ENCODE measurements at places on chromosomes 11 and 22.

DNA sequence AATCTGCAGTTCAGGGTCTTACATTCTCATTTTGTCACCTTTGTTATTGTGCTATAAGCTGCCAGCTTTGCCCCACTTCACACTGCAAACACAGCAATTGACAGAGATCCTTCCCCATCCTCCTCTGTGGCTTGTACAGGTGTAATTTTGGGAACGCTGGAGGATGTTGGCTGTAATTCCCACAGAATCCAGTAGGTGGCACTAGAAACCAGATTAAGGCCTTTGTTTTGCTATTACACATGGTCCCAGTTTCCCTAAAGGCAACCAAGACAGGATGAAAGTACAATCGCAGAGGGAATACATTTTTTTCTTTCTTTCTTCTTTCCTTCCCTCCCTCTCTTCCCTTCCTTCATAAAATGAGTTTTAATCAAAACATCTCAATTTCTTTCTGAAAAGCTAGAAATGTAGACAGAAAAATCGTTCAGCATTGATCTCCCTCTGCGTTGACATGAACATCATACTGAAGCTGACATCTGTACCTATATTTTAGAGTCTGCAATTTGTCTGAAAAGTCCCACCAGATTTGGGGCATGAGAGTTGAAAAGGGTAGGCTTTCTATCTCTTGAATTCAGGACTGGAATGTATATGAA is 21.3 kb upstream of the NELL1 start:
- DNase-seq: no peak

DNA sequence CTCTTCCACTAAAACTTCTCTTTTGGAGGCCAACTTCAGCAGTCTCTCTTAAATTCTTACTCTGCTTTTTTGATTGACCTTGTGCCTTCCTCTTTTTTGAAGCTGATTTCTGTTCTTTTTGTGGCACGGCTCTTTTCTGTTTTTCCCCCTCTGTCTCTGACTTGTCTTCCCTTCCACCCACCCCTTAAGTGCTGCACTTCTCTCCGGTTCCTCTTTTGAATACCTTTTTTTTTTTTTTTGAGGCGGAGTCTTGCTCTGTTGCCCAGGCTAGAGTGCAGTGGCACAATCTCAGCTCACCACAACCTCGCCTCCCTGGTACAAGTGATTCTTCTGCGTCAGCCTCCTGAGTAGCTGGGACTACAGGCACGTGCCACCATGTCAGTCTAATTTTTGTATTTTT is 211.9 kb downstream of the BLID start:
- no peak for DNase-seq

- no peak for DNase-seq
Observed at GRCh38 chr11:69864686-69865661, 45.8 kb upstream of the FGF3 start.

DNA sequence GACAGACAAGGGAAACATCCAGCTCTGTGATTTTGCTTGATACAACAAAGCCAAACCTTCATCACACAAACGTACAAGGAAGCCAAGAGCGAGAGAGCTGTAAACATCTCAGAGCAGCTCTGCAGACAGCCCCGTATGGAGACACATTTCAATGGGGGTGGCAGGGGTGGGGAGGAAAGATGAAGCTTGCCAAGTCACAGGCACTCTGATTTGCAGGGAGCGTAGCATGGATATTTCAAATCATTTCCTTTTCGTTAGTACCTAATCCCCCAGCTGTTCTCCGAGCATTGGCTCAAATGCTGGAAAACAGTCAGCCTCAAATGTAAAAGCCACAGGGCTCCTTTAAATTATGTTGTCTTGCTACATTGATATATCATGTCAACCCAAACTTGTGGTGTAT is 458.9 kb upstream of the CADM1 start:
- no peak for DNase-seq

- no peak for DNase-seq
Observed at GRCh38 chr11:30422447-30423278, 99.8 kb downstream of the ARL14EP start.

DNA sequence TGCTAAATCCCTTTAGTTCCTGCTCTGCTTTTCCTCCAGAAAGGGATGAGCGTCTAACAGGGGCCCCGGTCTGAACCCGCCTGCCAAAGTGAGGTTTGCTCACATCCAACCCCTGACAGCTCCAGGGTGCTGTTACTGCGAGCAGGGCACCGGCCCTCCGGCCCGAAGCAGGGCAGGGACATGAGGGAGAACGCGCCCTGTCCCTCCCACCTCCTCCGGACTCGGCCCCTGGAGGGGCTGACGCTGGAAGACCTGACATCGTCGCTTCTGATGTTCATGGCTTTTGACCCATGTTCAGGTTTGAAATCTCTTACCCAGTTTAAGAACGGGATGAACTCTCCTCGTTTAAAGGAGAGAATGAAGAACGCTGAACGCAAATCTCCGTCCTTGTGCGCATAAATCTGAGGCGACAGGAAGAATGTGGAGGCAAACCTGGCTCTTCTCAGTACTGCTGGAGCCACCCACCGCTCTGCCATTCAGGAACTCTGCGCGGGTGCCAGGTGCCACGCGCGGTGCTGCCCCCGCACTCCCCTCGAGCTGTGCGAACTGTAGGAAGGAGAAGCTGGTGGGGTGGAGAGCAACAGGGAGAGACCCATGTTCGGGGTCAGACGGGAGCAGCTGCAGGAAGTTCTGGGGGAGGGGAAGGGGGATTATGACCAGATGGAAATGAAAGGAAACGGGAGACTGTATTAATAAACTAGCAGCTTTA is 826 bp upstream of the EEF1G start:
- DNase-seq: peak; percentile 81

DNA sequence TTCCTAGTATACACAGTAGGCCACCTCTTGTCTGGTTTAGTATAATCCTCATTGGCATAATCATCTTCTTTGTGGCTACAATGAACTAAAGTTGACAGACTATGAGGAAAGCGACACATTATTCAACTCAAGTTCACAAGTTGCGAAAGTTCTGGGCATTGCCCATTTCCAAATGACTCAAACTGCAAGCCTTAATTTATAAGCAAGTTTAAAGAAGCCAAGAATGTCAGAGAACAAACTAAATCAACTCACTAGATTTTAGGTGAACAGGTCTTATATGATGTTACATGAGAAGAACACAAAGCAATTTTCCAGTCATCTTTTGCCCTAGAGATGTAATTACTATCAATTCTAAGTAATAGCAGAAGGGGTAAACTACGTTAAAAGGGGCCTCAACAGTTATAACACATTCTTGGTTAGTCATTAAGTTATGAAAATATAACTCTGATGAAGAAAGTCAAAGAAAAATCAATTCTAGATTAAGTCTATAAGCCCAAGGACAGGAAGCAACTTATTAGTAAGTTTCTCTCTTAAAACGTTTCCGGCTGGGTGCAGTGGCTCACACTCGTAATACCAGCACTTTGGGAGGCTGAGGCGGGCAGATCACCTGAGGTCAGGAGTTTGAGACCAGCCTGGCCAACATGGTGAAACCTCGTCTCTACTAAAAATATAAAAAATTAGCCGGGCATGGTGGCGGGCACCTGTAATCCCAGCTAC is 21.5 kb downstream of the PICALM start:
- no peak for DNase-seq

- DNase-seq: no peak
Observed at GRCh38 chr11:104846216-104846615, 52.0 kb downstream of the CASP12 start.

DNA sequence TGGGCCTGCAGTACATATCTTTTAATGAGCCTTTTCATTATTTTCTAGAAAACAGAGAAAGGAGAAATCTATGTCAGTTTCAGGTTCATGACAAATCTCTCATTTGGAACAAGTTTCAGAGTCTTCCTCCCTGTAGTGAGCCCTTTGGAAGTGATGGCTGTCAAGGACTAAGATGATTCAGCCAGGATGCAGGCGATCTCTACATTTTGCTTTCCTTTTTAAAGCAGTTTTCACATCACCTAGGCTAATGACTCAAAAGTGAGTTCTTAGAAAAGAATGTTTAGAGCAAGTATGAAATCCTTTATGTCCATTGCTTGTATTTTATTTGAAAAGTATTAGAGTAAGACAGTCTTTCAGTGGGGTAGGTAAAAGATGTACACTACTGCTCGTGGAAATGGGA is 130.1 kb downstream of the TRPC6 start:
- no peak for DNase-seq

GRCh38 chr11:72989727-72990126 is 152.4 kb downstream of the FCHSD2 start:
- DNase-seq: no peak

DNA sequence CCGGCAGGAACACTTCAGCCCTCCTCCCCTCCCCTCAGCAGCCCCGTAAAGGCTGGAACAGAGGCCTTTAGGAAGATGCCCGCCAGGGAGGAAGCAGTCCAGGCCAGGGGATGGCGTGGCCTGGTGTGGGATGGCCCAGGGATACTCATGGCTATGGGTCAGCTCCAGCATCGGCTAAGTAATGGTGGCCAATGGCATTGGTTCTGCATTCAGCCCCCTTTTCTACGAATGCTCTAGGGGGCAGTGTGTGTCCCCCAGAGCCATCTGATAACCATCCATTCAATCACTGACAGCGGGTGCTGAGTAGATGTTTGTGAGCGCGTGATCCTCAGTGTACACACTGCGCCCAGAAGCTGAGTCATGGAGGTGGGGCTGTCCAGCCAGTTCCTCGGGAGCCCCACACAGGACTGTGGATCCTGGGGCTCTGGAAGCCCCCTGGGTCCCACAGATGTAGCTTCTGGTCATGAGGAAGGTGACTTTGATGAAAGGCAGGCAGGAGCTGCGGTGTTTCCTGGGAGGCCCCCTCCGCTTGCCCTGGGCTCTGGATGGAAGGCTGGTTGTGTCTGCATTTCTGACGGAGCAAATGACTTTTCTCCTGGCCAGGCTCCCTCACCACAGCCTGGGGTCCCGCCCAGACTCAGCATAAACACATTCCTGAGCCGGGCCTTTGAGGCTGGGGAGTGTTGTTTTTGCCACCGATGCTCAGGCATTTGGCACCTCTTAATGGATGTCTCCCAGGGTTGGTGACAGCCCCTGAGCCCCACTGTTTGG is 46.5 kb downstream of the FBLN1 start:
- peak; percentile 88 for DNase-seq

- DNase-seq: peak; percentile 40
Observed at GRCh38 chr22:49093192-49093880, 734.3 kb downstream of the BRD1 start.

DNA sequence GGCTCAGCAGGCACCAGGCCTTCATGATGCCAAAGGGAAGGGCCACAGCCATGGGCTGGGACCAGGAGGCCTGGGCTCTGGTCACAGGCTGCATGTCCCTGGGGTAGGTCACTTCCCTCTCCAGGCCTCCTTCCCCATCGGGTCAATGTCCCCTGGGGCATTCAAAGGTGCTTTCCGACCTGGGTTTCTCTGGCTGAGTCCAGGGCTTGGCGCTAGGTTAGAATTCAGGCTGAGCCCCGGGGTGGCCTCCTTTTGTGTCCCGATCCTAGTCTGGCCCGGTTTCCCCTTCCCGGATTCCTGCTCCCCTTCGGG is 12.2 kb downstream of the MAFF start:
- peak; percentile 70 for DNase-seq

- no peak for DNase-seq
Observed at GRCh38 chr22:49915610-49916009, 2.6 kb downstream of the ALG12 start.

Measured in aorta (tissue), 5 donors.